ENCODE measurements at places on chromosomes 3 and 15. TPM values are rescaled to one million over a fixed set of nuclear protein-coding genes. Genes with fewer than 3 reads are reported as not detected.

Gene DNAJC13
- total RNA-seq: 103 TPM

Gene ALDH1A3
- 24.4 TPM for total RNA-seq

Gene A4GNT
- not detected for total RNA-seq

Gene LYSMD4
- total RNA-seq: 8.8 TPM

Gene BHLHE40
- total RNA-seq: 76.0 TPM

Gene ABCF3
- 34.4 TPM for total RNA-seq

Gene TMEM207
- total RNA-seq: not detected

Gene PEX5L
- total RNA-seq: 0.13 TPM

Gene CPNE9
- not detected for total RNA-seq

Measured in articular chondrocyte of knee joint (primary cell).